ENCODE measurements at places on chromosomes 6 and 20.
A peak's percentile ranks its signal among the peaks of the same experiment; 100 is the strongest.

- DNase-seq, result no peak
Measured at GRCh38 chr20:55174635-55175034, 699.2 kb downstream of the DOK5 start.

GRCh38 chr6:90264561-90264960, 32.1 kb downstream of the BACH2 start:
- no peak for DNase-seq

DNA sequence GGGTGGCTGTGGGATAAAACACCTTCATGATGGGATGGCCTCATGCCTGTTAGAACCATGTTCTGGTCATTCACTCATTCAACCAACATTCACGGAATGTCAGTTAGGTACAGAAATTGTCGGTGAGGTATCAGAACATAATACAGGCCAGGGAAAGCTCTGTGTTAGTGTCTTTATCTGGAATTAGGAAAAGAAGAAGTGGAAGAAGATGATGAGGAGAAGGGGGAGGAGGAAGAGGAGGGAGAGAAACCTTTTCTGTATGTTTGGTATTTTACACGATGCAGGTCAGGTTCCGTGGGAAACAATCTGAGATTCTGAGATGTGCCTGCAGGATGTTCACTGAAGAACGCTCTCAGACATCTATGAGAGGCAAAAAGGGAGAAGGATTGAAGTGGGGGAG, 5.6 kb downstream of the ADTRP start:
- no peak for DNase-seq

DNA sequence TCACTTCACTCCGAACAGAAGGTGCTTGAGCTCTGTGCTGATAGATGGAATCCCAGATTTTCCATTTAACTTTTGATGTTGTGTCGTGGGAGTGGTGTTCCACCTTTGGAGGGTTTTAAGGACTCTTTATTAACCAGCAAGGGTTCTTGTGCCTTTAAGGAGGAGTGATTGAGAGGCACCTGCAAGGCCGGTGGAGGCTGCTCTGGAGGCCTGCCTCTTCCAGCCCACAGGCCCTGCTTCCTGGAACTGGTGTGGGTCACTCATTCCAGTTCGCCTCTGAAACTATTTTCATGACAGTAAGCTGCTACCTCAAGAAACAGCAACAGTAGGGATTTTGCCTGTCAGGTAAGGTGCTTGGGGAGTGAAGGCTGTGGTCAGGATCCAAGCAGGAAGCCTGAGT, 58.8 kb upstream of the APCDD1L start:
- no peak for DNase-seq

- DNase-seq, result peak; percentile 76
Measured at GRCh38 chr6:43635387-43636307, at the start of gene MAD2L1BP. Gene MAD2L1BP, plus strand, starts transcription at chr6:43635840. Its CDS starts 36 bp downstream, at chr6:43635876.

DNA sequence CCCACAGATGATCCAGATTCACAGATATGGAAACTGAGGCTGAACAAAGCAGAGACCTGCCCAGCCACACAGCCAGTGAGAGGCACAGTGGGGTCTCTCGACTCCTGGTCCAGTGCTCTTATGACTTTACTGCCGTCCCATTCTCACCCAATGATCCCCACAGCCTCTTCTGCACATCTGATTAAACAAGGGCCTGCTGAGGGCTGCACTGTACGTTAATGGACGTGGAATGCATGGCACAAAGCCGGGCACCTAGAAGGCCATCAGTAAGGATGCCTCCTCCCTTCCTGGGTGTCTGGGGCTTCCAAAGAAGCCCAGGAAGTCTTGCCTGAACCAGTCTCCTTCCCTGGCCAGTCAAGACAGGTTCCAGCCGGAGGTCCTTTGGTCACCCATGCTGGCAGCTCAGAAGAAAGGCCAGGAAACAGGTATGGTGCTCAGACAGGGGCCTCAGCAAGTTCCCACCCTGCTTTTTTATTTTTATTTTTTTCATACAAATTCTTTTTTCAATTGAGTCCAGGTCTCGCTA, 3.8 kb downstream of the TFEB start:
- DNase-seq, result no peak

- DNase-seq, result no peak
Measured at GRCh38 chr20:62208795-62209755, 11.0 kb downstream of the HRH3 start.

DNA sequence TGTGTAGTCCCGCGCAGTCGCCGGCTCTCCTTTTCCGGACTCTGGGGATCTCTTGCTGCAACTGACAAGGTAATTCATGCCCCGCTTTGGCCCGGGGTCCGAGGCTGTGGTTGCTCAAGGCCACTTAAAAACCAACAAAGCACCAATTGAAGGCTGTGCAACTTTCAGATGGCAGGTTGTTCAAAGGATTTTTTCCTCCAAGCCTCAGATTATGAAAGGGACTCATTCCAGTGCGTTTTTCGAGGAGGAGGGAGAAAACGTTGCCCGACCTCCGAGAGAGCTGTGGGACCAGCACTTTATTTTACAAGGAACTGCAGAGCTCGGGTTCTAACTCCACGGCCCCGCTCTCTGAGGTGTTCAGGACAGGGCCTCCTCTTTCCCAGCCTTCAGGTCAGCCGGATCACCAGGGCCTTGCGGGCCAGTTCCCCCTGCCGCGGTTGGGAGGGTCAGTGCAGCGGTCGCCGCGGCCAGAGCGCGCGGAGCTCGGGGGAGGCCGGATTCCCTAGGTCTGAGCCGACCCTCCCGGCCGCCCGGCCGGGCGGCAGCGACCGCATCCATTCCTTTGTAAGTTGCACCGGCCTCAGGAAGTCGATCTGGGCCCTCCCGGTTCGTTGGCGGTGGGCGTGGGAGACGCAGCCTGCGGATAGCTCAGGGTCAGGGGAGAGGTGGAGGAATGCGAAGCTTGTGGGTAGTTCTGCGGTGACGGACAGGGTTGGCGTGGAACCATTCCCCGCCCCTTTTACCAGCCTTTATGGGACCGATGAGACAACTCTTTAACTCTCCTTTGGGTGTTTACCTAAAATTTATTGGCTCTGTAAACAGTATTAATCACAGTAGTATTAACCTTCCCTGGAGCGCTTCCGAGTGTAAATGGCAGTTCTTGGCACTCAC, 1.6 kb downstream of the UTRN start:
- DNase-seq, result peak; percentile 85

- DNase-seq, result peak; percentile 55
Measured at GRCh38 chr6:97394160-97394748, 111.2 kb upstream of the MMS22L start.

DNA sequence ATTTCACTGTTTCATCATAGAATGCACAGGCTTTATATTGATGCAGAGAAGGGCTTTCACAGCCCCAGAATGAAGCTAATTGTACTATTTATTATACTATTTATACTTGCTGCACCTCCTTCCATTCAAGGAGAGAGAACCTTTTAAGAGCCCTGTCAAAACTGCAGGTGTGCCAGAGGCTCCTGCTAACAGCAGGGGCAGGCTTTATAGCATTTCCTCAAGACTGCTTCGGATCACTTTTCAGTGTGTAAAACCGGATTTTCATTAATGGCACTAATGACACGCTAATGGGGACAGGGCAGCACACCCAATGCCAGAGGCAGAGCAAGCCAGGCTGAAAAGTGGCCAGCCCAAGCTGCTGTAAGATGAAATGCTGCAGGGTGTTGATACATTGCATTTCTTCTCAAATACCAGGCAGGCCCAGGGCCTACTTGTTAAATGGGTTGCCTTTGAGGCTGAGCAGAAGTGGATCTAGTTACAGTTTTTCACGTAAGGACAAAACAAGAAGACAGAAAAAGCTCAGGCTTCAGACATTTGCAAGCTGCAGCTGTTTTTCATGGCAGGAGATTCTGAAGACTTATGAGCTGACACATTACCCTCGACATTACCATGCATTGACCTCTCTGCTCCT, 487.7 kb upstream of the BTBD3 start:
- no peak for DNase-seq

- DNase-seq, result no peak
Measured at GRCh38 chr20:59371431-59371830, 71.0 kb downstream of the EDN3 start.

DNA sequence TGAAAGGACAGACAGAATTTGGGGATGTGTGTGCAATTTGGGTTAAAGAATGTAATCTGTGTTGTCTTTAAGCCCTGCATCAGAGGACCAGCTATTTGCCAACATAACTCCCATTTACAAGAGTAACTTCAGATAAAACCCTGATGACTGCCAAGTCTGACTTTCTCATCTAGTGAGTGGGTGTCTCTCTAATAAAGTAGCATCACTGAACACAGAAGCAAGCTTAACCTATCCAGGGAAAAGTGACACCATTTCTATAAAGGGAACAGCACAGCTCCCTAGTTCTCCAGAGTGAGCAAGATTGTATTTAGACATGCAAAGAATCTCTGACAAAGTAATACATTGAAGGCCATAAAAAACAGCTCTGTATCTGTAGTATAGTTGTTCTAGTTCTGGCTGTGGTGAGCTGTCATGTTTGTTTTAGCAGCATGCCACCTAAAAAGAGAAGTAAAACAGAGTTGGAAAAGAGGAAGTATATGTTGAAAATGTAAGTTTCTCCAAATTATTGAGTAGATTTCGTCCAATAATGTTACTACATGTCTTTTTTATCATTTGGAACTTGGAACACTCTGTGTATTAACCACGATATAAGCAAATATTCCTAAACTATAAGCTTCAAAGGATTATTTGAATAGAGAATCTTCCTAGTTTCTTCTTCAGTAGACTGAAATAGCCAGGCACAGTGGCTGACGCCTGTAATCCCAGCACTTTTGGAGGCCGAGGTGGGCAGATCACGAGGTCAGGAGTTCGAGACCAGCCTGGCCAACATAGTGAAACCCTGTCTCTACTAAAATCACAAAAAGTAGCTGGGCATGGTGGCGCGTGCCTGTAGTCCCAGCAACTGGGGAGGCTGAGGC, 8.8 kb upstream of the PIM1 start:
- DNase-seq, result peak; percentile 55

DNA sequence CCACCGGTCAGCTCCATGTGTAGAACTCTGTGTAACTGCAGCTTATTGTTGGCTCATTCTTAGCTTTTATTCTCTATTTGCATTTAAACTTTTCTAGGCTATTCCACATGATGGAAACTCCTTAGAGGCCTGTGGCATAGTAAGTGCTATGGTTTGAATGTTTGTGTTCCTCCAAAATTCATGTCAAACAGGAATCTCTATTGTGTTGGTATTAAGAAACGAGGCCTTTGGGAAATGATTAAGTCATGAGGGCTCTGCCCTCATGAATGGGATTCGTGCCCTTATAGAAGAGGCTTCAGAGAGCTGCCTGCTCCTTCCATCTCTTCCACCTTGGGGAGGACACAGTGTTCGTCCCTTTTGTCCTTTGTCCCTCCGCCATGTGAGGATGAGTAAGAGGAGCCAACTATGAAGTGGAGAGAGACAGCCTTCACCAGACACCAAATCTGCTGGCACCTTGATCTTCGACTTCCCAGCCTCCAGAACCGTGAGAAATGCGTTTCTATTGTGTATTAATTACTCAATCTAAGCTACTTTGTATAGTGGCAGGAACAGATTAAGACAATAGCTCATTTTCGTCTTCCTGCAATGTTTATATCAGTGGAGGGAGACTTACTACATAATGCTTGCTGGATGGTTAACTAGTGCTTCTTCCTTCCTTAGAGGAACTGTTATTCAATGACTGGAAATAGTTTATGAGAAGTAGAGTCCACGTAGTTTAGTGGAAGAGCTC, 361.1 kb downstream of the FARS2 start:
- DNase-seq, result no peak

DNA sequence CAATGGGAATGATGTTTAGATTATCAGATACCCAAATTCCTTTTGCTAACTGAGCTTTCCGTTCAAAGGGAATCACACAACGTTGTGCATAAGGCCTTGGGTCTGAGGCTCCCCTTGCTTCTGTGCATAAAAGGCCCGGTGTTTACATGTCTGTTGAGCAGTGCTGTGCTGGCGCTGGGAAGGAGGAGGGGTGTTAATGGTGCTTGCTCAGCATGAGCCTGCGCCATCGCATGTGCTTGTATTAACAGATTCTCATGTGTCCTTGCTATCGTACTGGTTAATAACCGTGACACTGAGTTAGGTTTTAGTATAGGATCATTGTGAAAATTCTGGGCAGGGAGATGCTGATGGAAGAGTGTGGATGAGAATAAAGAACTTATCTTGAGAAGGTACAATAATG, 62.3 kb upstream of the TRAF3IP2 start:
- no peak for DNase-seq

DNA sequence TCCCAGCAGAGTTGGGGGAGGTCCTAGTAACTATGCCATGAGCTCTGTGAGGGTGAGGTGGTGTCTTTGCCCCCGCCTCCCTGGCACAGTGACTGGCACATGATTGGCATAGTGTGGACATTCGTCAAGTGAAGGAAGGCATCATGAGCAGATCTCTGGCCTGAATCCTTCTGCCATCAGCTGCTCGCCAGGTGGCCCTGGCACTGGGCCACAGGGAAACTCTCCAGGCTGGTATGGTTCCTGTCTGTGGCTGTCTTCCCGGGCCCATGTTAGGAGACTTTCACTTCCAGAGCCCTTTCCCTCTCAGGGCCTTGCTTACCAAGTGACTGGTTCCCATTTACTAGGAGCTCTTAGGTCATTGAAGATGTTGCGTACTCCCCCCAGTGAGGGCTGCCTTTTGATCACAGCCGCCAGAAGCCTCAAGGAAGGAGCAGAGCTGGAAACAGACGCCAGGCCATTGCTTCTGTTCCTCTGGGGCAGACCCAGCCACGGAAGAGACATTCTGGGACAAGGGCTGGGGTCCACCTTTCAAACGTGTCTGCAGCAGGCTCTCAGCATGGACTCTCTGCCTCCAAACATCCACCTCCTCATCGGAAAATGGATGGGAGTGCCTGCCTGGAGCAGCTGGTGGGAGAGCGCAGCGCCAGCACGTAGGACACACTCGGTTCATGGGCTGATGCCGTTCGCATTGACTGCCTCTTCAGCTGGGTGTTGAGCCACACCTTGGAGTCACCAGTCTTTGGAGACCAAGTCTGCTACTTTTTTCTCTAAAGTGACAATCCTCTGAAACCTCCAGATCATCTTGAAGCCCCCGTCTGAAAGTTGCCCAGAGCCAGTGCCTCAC, 67.2 kb downstream of the PTPN1 start:
- no peak for DNase-seq

- peak; percentile 50 for DNase-seq
Measured at GRCh38 chr6:130810307-130811030, 16.7 kb upstream of the SMLR1 start.

DNA sequence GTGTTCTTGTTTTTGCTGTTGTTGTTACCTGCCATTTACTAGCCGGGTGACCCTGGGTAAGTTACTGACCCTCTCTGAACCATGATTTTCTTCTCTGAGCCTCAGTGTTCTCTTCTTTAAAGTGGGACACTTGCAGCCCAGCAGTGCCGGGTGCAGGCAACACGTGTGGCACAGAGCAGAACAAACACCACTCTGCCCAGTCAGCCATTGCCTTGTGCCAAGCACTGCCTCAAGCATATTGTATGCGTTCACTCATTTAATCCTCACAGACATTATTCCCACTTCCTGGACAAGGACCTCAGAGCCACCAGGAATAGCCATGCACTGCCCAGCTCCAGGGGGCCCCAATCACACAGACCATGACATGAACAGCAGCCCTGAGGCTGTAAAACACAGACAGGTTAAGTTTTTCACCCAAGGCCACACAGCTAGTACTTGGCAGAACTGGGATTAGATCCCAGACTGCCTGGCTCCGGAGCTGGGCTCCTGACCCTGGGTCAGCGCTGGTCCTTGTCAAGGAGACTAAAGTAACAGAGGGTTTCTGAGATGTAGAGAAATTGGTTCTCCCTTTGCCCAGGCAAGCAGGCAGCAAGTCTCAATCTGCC, 74.0 kb upstream of the PTPN1 start:
- DNase-seq, result no peak

GRCh38 chr6:75220357-75220756, 14.5 kb upstream of the COL12A1 start:
- DNase-seq, result peak; percentile 52

- peak; percentile 66 for DNase-seq
Measured at GRCh38 chr6:14673201-14673600, 555.6 kb downstream of the CD83 start.

Measured in fibroblast of upper back skin (primary cell).